Stimulated activated CD8-positive, alpha-beta memory T cell treated with anti-CD3 and anti-CD28 coated beads, Interleukin-4, amount 100 ng/mL, for 1 hour (primary cell): ENCODE measurements at places on chromosomes 7 and 10.

DNA sequence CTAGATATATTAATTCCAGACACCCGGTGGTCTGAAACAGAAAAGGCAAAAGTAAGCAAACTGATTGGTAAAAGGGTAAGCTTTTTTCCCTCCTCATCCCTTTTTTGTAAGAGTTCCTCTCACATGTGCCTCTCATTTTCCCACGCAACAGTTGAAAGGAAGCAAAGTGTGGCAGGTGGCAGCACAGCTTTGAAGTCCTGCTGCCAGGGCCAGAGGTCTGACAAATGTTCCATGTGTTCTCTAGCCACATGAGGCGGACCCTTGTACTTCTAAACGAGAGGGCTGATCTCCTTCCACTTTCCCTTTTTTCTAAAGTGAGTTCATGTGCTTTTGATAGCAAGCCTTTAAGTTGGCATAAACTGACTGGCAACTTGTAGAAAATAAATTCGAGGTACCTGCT is 217.5 kb downstream of the POLR1F start:
- no peak for DNase-seq

DNA sequence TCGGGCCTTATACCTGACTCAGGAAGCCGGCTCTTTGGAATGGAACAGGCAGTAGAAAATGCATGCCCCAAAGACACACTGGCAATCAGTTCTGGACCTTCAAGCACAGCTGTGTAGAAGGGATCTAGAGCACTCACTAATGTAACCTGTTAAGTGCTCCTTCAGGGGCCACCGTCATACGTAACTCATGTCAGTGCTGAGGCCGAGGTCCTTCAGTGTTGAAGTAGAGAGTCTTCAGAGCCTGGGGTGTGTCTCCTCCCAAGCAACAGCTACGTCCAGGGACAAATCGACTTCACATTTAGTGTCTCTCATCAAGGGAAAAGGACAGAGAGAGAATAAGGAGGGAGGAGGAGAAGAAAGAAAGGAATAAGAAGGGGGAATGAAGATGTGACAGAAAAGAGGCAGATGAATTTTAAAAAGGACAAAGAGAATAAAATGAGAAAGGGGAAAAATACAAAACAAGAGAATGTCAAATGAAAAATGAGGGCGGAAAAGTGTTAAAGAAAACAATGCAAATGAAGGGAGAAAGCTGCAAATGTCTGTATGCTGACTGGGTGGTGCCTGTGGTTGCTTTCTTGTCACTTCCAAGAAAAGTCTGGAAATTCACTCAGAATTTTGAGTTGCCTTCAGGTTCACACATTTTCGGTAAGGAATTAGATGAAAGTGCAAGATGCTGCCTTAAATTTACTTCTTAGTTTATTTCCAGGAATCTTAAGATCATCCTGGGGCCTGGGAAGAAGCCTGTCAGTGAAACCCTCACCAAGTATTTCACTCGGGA is 989.4 kb downstream of the GRID1 start:
- no peak for DNase-seq

- no peak for DNase-seq
Observed at GRCh38 chr7:155593461-155594162, 47.3 kb upstream of the CNPY1 start.

GRCh38 chr10:88880282-88881076 is 434 bp downstream of the STAMBPL1 start:
- peak; percentile 36 for DNase-seq

DNA sequence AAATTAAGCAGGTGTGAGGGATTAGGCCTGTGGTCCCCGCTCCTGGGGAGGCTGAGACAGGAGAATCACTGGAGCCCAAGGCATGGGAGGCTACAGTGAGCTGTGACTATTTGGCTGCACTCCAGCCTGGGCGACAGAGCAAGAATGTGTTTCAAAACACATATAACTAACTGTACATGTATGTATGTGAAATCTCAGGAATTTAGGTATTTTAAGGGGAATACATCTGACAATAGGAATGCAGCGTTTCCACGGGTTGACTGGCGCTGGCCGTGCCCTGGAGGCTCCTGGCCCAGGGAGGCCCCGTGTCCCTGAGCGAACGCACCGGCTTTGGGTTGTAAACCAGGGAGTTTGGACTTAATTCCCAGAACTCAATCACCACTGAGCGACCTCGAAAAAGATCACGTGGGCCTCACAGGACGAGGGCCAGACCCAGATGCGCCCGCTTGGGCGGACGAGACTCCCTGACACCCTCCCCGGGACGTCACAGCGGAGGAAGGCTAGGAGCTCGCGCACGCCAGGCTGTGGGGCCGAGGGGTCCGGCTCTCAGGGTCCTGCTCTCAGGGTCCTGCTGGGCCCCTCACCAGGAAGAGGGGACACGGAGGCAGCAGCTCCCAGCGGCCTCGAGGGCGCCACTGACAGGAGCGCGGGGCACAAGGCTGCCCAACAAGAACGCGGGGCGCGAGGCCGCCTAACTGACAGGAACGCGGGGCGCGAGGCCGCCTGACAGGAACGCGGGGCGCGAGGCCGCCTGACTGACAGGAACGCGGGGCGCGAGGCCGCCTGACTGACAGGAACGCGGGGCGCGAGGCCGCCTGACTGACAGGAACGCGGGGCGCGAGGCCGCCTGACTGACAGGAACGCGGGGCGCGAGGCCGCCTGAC is 18.4 kb downstream of the PTPRN2 start:
- DNase-seq: no peak

DNA sequence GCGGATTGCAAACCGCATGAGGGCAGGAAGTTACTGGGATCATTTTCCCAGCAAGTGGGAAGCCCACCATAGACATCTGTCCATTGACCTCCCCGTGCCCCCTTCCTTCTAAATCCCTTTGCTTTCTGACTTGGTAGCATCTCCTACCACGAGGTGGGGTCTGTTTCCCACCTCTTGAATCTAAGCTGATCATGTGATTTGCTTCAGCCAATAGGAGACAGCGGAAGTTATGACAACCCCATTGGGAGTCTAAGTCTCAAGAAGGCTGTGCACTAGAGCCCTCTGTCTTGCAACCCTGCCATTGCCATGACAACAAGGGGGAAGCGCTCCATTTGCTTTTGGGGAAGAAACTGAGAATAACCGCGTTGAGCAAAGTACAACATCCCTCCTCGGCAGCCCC is 39.2 kb upstream of the CARD11 start:
- no peak for DNase-seq

GRCh38 chr7:78080241-78080640 is 281.7 kb downstream of the PHTF2 start:
- DNase-seq: no peak

DNA sequence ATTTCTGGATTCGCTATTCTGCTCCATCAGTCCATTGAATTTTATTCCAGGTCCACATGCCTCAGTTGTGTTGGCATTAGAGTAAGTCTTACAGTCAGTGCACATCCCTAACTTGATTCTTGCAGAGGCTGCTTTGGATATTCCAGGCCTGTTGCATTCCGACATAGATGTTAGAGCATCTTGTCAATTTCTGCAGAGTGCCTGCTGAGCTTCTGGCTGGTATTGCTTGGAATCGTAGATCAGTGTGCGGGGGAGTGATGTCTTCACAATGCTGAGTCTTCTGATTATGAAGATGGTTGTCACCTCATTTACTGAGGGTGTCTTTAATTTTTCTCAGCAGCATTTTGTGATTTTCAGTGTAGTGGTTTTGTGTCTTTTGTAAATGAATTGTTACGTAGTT is 45.2 kb downstream of the INPP5A start:
- DNase-seq: no peak

- DNase-seq: no peak
Observed at GRCh38 chr7:55787796-55788195, 74.8 kb downstream of the SEPTIN14 start.

- no peak for DNase-seq
Observed at GRCh38 chr10:68829952-68830351, 2.6 kb downstream of the STOX1 start.

GRCh38 chr7:41097501-41097900 is 605.4 kb downstream of the INHBA start:
- no peak for DNase-seq

GRCh38 chr7:99003419-99003818 is 125.1 kb downstream of the TRRAP start:
- no peak for DNase-seq

GRCh38 chr10:59012839-59013238 is 163.6 kb upstream of the PHYHIPL start:
- no peak for DNase-seq

- DNase-seq: no peak
Observed at GRCh38 chr7:57343901-57344622, 105.9 kb upstream of the ZNF716 start.

DNA sequence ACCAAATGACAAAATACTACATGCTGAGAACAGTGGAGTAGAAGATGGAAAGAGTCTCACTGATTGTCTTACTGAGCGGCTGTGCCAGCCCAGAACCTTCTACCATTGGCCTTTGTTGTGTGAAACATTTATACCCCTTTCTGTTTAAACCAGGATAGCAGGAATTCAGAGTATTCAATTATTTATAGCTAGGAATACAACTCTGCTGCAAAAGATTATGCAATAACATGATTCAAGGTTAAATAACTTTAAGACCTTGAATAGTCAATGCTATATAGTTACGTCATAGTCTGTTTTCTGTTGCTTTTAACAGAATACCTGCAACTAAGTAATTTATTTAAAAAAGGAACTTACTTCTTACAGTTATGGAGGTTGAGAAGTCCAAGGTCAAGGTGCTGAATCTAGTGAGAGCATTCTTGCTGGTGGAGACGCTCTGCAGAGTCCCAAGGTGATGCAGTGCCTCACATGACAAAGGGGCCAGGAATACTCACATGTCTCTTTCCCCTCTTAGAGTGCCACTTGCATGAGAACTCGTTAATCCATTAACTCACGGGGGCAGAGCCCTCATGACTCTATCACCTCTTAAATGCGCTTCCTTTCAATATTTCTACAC is 371.8 kb downstream of the MDFIC start:
- no peak for DNase-seq

DNA sequence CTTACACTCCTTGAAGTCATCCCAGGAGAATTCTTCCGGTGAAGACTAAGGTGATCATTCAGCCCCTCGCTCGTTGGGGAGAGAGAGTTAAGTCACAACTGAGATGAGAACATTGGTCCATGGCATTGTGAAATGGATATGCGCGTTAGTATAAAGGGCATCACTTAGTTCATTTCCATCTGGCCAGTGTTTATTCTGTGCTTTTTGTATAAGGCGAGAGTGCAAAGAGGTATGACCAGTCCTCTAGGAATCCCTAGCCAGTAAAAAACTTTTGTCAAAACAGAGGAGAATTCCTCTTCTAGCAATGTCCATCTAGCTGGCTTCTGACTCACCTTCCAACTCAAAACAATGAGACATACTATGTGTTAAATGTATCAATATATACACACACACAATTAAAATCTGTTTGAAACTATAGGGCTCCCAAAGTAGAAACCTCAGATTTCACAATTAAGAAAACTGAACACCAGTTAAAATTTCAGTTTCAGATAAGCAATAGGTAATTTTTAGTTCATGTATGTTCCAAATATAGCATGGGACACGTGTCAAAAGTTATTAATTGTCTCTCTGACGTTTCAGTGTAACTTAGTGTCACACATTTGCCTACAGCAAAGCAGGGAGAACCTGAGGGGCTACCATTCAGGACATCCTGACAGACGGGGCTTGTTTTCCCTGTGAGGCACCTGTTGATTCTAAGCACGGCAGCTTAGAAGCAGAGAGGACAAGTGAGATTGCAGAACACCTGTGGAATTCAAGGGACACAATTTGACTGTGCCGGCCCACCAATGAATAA is 158.9 kb downstream of the KLF6 start:
- DNase-seq: no peak

- no peak for DNase-seq
Observed at GRCh38 chr10:34522546-34522945, 292.6 kb downstream of the PARD3 start.

DNA sequence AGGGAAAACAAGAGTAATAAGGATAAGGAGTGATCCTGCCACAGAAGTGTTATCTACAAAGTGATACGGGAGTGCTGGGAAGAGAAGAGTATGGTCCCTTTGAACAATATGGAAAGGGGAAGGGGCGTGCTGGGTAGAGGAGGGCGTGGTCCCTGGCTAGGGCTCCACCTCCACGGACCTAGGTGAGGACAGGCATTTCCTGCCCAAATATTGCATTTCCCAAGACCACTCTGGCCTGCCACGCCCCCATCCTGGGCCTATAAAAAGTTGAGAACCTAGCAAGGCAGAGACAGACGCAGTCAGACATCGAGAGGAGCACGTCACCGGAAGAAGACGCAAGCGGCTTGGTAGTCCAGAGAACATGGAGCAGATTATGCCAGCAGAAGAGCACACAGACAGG is 22.8 kb downstream of the VSTM4 start:
- DNase-seq: no peak

DNA sequence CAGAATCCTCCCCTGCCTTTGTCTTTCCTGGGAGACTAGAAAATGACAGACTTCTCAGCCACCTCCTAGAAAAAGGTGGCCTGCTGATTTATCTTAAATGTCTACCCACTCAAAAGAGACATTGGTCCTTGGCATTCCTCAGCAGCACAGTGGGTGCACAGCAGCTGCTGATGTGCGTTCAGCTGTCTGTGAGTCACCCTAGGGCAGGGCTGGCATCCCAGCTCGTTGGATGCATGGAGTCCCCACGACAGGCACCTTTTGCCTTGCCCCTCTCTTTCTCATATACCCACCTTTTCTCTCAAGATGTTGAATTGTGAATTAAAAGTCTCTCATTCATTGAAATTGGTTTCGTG is 113.0 kb downstream of the DOCK1 start:
- no peak for DNase-seq

- no peak for DNase-seq
Observed at GRCh38 chr10:72511459-72511858, 114.4 kb downstream of the MICU1 start.

GRCh38 chr7:137443616-137444015 is 100.1 kb upstream of the PTN start:
- no peak for DNase-seq

GRCh38 chr10:125116041-125116649 is 44.2 kb downstream of the CTBP2 start:
- DNase-seq: no peak

GRCh38 chr7:132187869-132188789 is 388.1 kb downstream of the PLXNA4 start:
- DNase-seq: no peak

GRCh38 chr10:97612386-97612785 is 20.9 kb downstream of the MORN4 start:
- DNase-seq: no peak

GRCh38 chr7:69837387-69838068 is 239.3 kb downstream of the AUTS2 start:
- no peak for DNase-seq

- no peak for DNase-seq
Observed at GRCh38 chr7:31763548-31763947, 76.5 kb downstream of the PPP1R17 start.

GRCh38 chr7:84002348-84002747 is 192.2 kb downstream of the SEMA3A start:
- DNase-seq: no peak

DNA sequence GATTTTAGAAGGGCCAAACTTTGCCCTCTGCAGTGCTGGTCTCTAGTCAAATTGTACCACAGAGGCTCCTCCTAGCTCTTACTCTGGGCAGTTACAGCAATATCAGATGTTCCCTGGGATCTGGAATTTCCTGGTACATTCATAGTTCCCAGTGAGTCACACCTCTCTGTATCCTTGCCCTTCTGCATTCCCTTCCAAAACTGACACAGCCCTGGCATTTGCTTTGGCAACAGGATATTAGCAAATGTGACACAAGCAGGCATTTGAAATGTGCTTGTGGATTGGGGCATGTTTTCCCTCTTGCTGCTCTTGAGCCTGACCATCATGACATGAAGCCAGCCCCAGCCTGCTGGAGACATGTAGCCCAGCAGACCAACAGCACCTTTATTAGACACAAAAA is 284.7 kb upstream of the AKR1E2 start:
- DNase-seq: no peak

- DNase-seq: no peak
Observed at GRCh38 chr7:143355450-143356385, 6.8 kb downstream of the FAM131B start.
